ENCODE measurements at places on chromosomes 3 and 15. TPM values are rescaled to one million over a fixed set of nuclear protein-coding genes. Genes with fewer than 3 reads are reported as not detected.

LMOD3 gene
- total RNA-seq: not detected

ILDR1 gene
- not detected for total RNA-seq

CYP1A2 gene
- total RNA-seq: not detected

OCA2 gene
- not detected for total RNA-seq

SETMAR gene
- 27.3 TPM for total RNA-seq

ADGRG7 gene
- total RNA-seq: not detected

PLA2G4E gene
- not detected for total RNA-seq

- no peak overlapping the region for H3K4me3 ChIP-seq
- DNase-seq: no peak
- peaks cover 3% of the 10 kb centered on the region for H3K4me1 ChIP-seq
- no peak overlapping the region for H3K27ac ChIP-seq
- H3K27me3 ChIP-seq: no peaks in the 10 kb centered on the region
Measured at GRCh38 chr3:124174910-124175874, 183.3 kb upstream of the ROPN1 start.

GRCh38 chr3:174294616-174295015, 564.5 kb upstream of the NAALADL2 start:
- H3K4me1 ChIP-seq: no peaks in the 10 kb centered on the region
- no peaks in the 10 kb centered on the region for H3K27me3 ChIP-seq
- no peaks in the 10 kb centered on the region for H3K36me3 ChIP-seq
- DNase-seq: no peak
- H3K27ac ChIP-seq: no peak overlapping the region

GRCh38 chr15:58070801-58071418, 5.4 kb upstream of the ALDH1A2 start:
- peaks cover 7% of the 10 kb centered on the region for H3K4me1 ChIP-seq
- no peak overlapping the region for H3K4me3 ChIP-seq
- peaks cover 4% of the 10 kb centered on the region for H3K27me3 ChIP-seq
- DNase-seq: peak; percentile 67
- no peaks in the 10 kb centered on the region for H3K36me3 ChIP-seq
- H3K27ac ChIP-seq: no peak overlapping the region

- no peaks in the 10 kb centered on the region for H3K36me3 ChIP-seq
- H3K27ac ChIP-seq: no peak overlapping the region
- no peak for DNase-seq
- H3K4me3 ChIP-seq: no peak overlapping the region
- H3K4me1 ChIP-seq: peaks cover 10% of the 10 kb centered on the region
Measured at GRCh38 chr15:47727676-47728075, 10.4 kb downstream of the SEMA6D start.

GRCh38 chr3:94008253-94008652, 20.1 kb downstream of the STX19 start:
- H3K4me3 ChIP-seq: no peak overlapping the region
- no peak overlapping the region for H3K27ac ChIP-seq
- no peaks in the 10 kb centered on the region for H3K36me3 ChIP-seq
- DNase-seq: no peak
- H3K27me3 ChIP-seq: no peaks in the 10 kb centered on the region

DNA sequence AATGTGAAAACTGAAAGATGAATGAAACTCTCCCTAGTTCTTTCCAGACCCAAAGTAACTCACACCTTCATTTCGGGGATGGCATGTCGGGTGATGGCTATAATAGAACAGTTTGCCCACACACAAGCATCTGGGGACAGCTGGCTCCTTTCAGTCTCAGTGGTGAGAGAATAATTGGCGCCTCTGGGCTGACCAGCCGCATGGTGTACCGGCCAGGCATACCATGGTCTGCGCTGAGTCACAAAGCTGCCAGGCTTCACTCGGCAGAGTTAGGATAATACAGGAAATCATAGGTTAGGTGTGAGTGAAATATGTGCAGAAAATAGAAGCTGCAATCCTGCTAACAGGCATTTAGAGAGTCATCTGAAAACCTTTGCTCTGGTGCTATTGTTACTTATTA, 80.4 kb upstream of the IGF1R start:
- DNase-seq: no peak
- H3K27me3 ChIP-seq: no peaks in the 10 kb centered on the region
- no peak overlapping the region for H3K27ac ChIP-seq
- no peak overlapping the region for H3K4me3 ChIP-seq
- peaks cover under 1% of the 10 kb centered on the region for H3K4me1 ChIP-seq
- no peaks in the 10 kb centered on the region for H3K36me3 ChIP-seq

DNA sequence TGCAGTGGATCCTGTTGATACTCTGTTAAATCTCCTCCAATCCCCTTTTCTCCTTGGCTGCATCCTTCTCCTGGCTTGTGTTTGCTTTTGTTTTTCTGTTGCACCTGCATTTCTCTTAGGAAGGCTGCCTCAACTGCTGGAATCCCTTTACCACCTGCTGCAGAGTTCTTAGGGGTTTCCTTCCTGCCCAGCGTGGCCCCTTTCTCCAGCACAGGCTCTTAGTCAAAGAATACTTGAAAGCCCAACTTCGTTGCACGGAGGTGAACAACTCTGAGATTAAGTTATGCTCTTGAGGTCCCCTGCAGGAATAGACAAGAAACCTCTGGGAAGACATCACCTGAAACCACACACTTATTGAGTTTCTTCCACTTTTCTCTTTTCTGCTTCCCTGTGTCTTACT, 121.6 kb upstream of the GRM7 start:
- DNase-seq: no peak
- no peaks in the 10 kb centered on the region for H3K27me3 ChIP-seq
- H3K4me3 ChIP-seq: no peak overlapping the region
- H3K4me1 ChIP-seq: no peaks in the 10 kb centered on the region
- H3K27ac ChIP-seq: no peak overlapping the region

GRCh38 chr3:10010878-10011465, 15.3 kb upstream of the FANCD2 start:
- no peaks in the 10 kb centered on the region for H3K27me3 ChIP-seq
- no peaks in the 10 kb centered on the region for H3K36me3 ChIP-seq
- peak overlapping the region; percentile 67 for H3K4me3 ChIP-seq
- peaks cover 46% of the 10 kb centered on the region for H3K4me1 ChIP-seq

DNA sequence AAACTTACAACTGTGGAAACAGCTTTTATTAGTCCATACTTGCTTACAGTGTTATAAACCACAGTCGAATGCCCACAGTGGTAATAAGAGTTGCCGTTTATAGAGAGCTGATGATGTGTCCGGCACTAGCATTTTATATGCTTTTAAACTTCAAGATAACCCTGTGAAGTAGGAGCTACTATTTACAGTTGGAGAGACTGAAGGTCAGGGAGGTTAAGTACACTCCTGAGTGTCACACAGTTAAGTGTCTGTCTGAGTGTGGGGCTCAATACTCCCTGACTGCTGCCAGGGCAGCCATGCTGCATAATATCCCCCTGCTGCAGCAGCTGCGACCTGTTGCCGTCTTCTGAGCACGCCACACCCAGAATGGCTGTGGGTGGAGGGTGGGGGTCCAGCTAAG, 89.9 kb upstream of the TNFAIP8L3 start:
- H3K4me3 ChIP-seq: no peak overlapping the region
- H3K36me3 ChIP-seq: no peaks in the 10 kb centered on the region
- H3K27me3 ChIP-seq: no peaks in the 10 kb centered on the region
- no peak overlapping the region for H3K27ac ChIP-seq
- DNase-seq: no peak

- H3K4me1 ChIP-seq: peaks cover 40% of the 10 kb centered on the region
- no peak for DNase-seq
- H3K27ac ChIP-seq: no peak overlapping the region
- H3K27me3 ChIP-seq: no peaks in the 10 kb centered on the region
- H3K36me3 ChIP-seq: no peaks in the 10 kb centered on the region
Measured at GRCh38 chr3:124854009-124854408, 33.2 kb downstream of the ITGB5 start.

DNA sequence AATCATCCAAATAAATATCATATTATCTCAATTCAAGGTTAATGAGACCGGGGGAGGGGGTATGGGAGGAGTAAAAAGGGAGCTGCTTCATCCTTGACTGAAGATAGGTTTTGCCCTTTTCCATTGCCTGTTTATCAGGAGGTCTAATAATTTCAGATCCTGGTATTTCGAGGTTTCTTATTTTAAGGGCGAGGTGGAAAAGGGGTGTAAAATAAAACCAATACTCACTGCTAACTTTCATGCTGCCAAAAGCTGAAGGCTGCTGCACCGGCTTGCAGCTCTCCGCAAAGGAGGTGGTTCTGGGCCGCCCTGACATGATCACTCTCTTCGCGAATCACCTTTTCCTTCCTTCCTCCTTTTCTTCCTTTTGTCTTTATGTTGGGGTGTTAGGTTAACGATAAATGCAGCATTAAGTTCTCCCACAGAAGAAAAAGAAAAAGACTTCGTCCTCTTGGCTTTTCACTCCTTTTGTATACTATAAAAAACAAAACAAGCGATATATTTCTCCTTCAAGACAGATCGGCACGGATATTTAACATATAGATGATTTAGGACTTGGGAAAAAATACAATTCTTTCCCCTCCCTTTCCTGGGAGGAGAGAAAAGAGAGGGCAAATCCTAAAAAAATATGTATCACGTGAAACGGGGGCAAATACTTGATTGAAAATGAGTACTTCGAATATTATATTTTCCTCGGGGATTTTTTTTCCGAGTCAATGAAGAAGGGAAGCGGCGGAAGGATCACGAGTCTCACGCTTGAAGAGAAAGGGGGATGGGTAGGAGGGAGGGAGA, 932 bp downstream of the GSK3B start:
- DNase-seq: no peak

DNA sequence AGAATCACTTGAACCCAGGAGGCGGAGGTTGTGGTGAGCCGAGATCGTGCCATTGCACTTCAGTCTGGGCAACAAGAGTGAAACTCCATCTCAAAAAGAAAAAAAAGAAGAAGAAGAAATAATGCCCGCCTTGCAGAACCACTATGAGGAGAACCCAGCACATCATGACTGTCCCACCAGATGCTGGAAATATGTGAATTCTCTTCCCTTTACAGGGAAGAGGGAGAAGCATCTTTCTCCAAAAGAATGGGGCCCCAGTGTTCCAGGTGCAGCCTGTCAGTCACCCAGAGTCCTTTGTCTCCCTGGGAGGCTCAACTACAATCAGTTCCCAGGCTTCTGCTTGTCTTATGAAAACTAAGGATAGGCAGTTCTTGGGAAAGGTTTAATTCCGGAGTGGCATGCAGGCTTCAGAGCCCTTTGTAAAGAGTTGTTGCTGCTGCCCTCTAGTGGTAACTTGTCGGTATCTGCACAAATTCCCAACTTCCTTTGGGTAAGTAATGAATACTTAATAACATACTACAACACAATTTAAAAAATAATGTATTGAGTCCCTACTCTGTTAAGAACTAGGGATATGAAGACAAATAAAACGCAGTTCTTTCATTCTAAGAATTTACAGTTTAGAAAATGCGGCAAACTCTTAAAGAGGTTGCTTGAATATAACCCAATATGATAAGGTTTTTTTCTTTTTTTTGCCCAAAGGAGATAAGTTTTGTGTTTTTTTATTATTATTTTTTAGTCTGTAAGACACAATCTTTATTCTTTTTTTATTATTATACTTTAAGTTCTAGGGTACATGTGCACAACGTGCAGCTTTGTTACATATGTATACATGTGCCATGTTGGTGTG, 18.6 kb upstream of the TICRR start:
- no peaks in the 10 kb centered on the region for H3K27me3 ChIP-seq
- no peaks in the 10 kb centered on the region for H3K36me3 ChIP-seq
- no peak for DNase-seq
- no peak overlapping the region for H3K4me3 ChIP-seq
- no peak overlapping the region for H3K27ac ChIP-seq
- no peaks in the 10 kb centered on the region for H3K4me1 ChIP-seq

DNA sequence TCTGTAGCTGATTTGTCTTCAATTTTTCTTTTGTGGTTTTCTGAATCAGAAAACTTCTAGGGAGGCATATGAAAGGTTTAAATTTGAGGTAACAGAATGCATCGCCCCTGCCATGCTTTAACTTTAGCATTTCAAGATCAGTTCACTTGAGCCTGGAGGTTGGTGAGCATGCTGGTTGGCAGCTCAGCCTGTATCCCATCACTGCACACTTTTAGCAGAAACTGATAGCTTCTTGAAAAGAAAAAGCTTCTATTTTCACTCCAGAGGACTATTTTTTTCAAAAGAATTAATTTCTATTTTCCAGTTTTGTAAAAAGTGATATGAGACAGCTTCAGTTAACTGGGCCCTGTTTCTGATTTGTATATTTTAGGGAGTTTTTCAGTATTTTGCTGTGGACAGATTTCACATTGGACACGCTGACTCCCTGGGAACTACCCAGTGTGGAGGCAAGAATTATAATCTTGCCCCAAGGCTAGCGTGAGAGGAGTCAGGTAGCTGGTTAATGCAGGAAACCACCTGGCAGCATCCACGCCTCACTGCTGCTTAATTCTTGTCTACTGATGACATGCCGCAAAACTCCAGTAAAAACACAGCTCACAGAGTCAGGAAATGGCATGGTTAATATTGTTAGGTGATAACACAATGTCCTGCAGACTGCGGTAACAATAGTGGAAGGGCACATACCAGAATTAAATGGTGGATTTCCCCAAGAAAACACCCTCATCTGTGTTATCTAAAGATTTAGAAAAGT, 71.4 kb downstream of the DUT start:
- no peak overlapping the region for H3K4me3 ChIP-seq
- DNase-seq: no peak
- H3K27me3 ChIP-seq: no peaks in the 10 kb centered on the region
- H3K36me3 ChIP-seq: no peaks in the 10 kb centered on the region
- H3K27ac ChIP-seq: no peak overlapping the region

GRCh38 chr3:197750858-197751737, 1.4 kb downstream of the FYTTD1 start:
- peak; percentile 90 for DNase-seq
- H3K27ac ChIP-seq: peak overlapping the region; percentile 97
- no peaks in the 10 kb centered on the region for H3K27me3 ChIP-seq
- H3K4me3 ChIP-seq: peak overlapping the region; percentile 85
- H3K4me1 ChIP-seq: peaks cover 31% of the 10 kb centered on the region
- H3K36me3 ChIP-seq: no peaks in the 10 kb centered on the region

DNA sequence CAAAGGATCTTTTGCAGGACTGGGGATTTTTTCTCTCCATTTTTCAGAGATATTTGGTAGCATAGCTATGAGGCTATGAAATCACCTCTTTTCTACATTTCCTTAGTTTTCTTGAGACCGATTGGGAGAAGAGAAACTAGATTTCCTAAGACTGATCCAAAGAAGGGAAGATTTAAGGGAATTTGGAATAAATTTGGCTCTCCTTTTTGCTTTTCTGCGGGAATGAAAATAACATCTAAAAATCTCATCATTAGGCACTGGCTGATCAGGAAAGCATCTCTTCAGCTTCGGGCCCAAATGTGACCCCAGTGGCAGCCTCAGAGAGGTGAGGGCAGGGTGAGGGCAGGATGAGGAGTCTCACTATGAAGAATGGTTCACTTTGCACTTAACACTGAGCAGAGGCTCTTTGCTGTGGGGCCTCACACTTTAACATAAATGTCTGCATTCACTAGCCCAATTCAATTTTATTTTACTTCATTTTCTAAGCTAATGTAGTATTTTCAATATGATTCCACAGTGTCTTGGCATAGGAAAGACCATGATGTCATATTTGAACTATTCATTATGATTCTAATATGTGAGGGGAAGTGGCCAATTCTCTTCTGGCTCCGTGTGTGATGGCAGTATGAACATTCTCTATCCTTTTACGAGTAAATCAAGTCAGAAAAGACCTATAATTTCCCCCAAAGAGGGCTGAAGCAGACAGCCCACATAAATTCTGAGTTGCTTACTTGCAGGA, 193.2 kb downstream of the MEX3B start:
- no peak overlapping the region for H3K4me3 ChIP-seq
- DNase-seq: no peak
- H3K27ac ChIP-seq: no peak overlapping the region

All from sigmoid colon (tissue), 7 donors.